ENCODE measurements at places on chromosomes 3 and 15.
A peak's percentile ranks its signal among the peaks of the same experiment; 100 is the strongest.

- no peak for DNase-seq
Observed at GRCh38 chr3:134904776-134905646, 110.0 kb downstream of the EPHB1 start.

GRCh38 chr15:39195961-39196486, 384.9 kb upstream of the THBS1 start:
- no peak for DNase-seq

- no peak for DNase-seq
Observed at GRCh38 chr15:66284271-66284670, 9.1 kb upstream of the DIS3L start.

DNA sequence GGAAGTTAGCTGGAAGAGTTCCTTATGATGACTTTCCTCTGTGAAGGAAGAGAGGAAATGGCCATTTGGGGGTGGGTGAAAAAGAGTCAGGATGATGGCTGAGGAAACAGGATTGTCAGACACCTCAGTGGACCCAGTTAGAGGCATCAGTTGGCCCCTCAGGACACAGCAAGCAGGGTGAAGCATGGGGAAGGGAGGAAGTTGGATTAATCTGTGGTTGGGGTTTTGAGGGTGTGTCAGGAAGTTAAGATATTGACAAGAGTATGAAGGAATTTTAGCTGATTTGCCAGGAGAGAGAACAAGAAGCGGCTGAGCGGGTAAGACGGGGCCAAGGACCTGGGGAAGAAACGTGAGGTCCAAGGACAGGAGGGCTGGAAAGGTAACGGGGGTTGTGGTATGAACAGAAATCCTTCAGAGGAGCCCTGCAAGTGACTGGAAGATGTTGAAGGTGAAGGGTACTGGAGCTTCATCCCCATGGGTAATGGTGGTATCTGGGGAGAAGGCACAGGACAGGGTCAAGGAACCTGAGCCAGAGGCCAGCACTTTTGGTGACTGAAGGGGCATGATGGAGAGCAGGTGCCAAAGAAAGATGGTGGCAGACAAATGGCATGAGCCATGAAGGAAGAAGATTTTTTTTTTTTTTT, 2.7 kb downstream of the UQCC5 start:
- DNase-seq, result no peak

GRCh38 chr3:69324362-69325025, 61.4 kb downstream of the FRMD4B start:
- DNase-seq, result no peak

DNA sequence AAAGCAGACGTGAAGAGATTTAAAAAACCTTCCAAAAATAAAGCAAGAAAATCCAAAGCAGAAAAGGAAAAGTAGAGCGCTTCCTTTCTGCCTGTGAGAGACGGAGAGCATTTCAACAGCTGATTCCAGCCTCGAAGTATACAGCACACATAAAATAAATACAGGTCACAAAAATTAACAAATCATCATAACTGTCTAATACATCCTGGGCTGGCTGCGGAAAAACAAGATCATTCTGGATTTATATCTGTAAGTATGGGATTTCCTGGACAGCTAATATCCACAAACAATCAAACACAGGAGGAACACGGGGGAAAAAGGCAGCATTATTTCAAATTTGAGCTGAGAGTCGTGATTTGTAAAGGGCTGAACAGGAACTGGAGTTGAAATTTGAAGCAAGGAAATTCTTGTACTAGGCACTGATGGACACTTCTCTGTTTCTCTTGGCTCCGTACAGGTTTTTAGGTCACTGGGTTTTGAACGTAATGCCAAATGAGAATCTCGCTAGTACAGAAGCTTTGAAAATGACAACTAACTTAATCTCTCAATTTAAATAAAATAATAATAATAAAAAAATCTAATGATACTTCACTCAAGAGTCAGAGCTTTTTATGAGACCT, 577.7 kb downstream of the FOXP1 start:
- DNase-seq, result no peak

- no peak for DNase-seq
Observed at GRCh38 chr3:133588784-133589465, 15.4 kb downstream of the CDV3 start.

DNA sequence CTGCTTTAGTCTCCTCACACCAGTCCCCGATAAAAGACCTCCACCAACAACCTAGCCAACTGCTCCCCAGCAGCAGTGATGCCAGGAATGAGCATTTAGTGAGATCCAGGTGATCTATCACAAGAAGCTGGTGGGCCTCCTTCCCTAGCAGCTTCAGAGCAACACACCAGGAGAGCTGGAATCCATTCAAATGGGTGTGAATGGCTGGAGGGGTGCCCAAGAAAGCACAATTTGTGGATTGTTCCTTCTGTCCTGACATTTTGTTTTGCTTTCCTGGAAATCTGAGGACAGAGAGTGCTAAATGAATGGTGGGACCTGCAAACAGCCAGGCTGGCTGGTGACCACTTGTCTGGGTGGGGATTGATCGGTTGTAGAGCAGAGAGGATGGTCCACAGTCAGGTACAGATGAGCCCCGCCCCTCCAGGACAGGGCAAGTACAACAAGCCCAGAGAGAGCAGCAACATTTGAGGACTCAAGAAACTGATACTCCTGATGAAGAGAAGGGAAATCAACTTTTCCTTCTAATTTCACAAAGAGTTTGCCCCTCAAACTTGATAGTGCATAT, 316.8 kb downstream of the VPS13C start:
- no peak for DNase-seq

- no peak for DNase-seq
Observed at GRCh38 chr15:43212299-43212698, 8.5 kb downstream of the EPB42 start.

DNA sequence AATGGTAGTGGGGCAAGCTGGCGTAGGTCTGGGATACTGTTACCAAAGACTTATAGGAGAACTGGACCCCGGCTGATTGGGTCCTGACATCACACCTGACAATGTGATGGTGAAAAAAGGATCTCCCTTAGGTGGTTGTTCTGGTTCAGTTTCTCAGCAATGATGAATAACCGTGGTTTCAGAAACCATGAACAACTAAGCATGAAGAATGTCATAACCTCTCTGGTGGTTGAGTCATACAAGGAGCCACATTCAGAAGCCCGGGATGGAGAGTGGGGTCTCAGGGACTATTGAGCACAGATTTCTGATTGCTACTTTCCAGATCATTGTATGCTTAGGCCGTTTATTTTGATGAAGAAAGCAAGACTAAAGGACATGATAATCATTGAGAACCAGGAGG, 17.4 kb downstream of the GPR160 start:
- DNase-seq, result no peak

DNA sequence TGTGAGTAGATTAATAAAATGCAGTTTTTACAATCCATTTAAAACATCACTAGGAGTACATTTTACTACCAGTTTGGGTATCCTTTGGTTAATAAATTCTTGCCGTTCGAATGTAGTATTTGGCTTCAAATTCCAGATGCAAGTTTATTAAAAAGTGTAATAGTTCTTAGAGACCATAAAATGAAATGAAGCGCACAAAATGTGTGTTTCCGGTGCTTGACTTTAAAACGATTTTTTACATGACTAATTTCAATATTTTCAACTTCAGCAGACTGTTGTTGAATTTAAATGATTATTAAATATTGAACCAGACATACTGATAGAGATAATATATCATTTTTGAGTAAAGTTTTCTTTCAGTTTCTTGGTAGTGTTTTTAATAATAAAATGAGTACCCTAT, 138.4 kb upstream of the NAALADL2 start:
- DNase-seq, result no peak

DNA sequence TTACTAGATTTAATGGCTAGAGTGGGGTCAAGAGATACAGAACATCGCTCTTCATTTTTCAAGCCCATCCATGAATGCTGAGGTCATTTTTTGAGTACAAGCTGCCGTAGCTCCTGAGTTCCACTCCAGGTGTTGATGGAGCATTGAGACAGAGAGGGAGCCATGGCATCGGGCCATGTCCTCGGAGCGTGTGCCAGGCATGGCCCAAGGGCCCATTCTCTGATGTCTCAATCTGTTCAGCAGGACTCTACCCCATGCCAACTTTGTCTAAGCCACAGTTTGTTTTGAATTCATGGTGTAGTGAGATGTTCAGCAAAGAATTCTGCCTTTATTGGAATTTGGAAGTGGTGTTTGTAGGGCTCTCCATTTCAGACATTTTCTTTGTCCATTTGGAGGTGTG, 110.5 kb upstream of the ADAMTS9 start:
- DNase-seq, result no peak

GRCh38 chr3:177144922-177145321, 52.4 kb downstream of the TBL1XR1 start:
- DNase-seq, result no peak

- peak; percentile 64 for DNase-seq
Observed at GRCh38 chr3:171772427-171773056, 37.7 kb downstream of the PLD1 start.

DNA sequence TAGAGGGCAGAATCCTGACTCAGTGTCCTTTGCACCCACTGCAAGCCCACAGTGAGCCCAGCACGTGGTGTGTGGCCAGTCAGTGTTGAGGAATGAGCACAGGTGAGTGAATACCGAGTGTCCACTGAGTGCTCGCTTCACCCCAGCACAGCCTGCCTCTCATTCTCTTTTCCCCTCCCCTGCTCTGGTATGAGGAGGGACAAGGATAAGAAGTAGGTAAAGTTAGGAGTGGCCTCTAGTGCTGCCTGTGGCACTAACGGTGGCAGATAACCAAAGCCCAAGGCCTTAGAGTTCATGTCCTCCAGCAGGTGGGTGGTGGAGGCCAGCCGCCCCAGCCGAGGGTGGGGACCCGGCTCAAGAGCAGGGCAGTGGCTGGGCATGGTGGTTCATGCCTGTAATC, 38.0 kb downstream of the PRKCD start:
- no peak for DNase-seq

GRCh38 chr15:55402707-55403106, 5.5 kb downstream of the CCPG1 start:
- DNase-seq, result no peak

DNA sequence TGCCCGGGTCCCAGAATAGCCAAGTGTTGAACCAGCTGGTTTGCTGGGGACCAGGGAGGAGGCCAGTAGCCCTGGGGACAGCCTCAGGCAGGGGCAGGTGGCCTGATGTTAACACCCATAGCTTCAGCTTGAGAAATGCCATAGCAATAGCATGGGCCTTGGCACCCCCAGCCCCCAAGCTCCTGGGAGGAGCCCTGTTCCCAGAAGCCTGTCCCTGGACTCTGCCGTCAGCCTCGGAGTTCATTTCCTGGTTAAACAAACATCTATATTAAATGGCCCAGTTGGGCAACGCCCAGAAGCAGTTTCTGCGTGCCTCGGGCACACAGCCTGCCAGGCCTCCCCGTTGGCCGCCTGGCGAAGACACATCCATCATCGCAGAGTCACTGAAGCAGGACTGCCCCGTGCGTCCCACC, 58.2 kb downstream of the FGD5 start:
- no peak for DNase-seq

- no peak for DNase-seq
Observed at GRCh38 chr3:185347399-185347798, 15.5 kb upstream of the MAP3K13 start.

All from NCI-H1417 (cell line).